ENCODE measurements at places on chromosomes 4 and X. TPM values are rescaled to one million over a fixed set of nuclear protein-coding genes. Genes with fewer than 3 reads are reported as not detected.

- DNase-seq, result no peak
Observed at GRCh38 chrX:118751950-118752783, 24.8 kb downstream of the IL13RA1 start.

Gene RRH
- 0.10 TPM for total RNA-seq

Gene FGFBP2
- not detected for total RNA-seq

DNA sequence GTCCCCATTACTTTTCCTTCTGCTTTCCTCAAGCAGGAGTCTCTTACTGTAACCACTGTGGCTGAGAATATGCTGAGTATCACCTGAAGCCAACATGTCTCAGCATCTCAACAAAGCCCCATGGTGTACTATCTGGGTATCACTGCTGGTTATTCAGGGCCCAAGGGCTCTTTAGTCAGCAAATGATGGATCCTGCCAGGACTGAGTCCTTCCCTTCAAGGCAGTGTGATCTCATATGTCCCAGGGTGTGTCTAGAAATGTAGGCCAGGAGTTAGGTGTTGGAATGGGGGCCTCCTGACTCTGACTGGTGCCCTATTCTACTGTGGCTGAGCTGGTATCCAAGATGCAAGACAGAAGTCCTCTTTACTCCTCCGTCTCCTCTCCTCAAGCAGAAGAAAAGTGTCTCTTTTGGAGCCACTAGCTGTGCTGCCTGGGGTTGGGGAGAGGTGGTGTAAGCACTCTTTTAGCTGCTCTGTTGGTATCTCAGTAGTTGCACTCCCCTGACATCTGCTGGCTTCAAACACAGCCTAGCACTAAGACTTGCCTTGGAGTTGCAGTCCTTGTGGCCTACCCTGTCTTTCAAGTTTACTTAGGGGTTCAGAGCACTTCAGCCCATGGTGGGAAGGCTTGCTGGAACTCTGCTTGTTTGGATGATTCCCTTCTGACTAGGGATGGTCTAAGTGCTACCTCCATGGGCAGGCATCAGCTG lies 28.6 kb downstream of the OCIAD2 start:
- peak; percentile 72 for DNase-seq

GRCh38 chr4:104942990-104943743 lies 203.5 kb upstream of the TET2 start:
- DNase-seq, result peak; percentile 79

- peak; percentile 9 for DNase-seq
Observed at GRCh38 chrX:51336584-51336983, 4.0 kb downstream of the NUDT10 start.

DNA sequence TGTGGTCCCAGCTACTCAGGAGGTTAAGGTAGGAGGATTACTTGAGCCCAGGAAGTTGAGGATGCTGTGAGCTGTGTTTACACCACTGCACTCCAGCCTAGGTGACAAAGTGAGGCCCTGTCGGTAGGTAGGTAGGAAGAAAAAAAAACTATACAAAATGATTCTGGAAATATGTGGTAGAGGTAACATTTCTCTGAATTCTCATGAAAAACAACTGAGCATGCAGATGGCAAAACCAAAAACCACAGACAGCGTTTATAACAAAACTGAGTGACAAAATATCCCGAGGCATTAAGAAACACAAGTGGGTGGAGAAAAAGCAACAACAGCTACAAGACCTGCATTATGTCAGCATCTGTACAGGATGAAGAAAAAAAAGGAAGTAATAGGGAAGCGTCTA lies 211.7 kb downstream of the DLG3 start:
- DNase-seq, result no peak

- no peak for DNase-seq
Observed at GRCh38 chrX:11597479-11597878, 68.2 kb downstream of the ARHGAP6 start.

Gene ENOX2
- total RNA-seq, result 14.9 TPM

- peak; percentile 40 for DNase-seq
Observed at GRCh38 chr4:74133786-74134499, 24.0 kb upstream of the MTHFD2L start.

- DNase-seq, result no peak
Observed at GRCh38 chrX:11609109-11609508, 56.6 kb downstream of the ARHGAP6 start.

Gene CXCL3
- 4.9 TPM for total RNA-seq

Gene MAGEA8
- total RNA-seq, result not detected

Gene ZNF280C
- 5.0 TPM for total RNA-seq

Gene LRP2BP
- 0.14 TPM for total RNA-seq

Gene PHOX2B
- total RNA-seq, result not detected

DNA sequence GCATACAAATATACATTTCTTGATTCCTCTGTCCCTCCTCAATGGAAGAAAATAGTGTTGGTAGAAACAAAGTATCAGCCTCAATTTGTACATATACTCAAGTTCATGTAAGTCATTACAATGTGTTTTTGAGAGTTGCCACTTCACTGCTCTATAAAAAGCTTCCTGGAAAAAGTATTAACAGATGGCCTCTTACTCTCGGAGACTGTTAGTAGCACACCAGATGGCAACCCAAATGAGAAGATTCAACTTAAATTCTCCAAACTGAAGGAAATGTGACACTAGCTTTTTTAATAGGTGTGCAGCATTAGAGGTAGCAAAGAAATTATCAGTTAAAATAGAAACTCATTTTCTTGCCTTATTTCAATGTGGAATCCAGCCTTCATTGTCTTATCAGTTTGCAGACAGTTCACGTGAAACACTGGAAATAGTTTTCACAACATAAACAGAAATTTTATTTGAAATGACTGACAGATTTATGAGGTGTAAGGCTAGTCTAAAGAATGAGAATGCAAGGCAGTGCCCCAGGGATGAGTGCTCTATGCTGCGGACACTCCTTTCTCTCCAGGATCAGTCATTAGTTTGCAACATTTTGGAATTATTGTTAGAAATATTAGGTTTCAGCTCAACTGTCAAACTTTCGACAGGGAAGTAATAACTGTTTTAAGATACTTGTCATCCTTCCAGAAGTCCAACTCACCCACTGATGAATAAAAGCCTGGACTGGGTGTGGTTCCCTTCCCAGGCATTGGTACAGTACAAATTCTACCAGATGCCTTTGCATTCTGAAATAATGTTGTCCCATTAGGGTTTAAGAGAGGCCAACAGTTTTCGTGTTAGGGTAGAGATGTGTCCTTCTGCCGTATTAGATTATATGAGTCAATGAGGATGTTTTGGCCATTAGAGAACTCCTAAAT lies 50.9 kb downstream of the IDS start:
- no peak for DNase-seq

GRCh38 chr4:103244251-103244650 lies 46.1 kb upstream of the CENPE start:
- peak; percentile 27 for DNase-seq

DNA sequence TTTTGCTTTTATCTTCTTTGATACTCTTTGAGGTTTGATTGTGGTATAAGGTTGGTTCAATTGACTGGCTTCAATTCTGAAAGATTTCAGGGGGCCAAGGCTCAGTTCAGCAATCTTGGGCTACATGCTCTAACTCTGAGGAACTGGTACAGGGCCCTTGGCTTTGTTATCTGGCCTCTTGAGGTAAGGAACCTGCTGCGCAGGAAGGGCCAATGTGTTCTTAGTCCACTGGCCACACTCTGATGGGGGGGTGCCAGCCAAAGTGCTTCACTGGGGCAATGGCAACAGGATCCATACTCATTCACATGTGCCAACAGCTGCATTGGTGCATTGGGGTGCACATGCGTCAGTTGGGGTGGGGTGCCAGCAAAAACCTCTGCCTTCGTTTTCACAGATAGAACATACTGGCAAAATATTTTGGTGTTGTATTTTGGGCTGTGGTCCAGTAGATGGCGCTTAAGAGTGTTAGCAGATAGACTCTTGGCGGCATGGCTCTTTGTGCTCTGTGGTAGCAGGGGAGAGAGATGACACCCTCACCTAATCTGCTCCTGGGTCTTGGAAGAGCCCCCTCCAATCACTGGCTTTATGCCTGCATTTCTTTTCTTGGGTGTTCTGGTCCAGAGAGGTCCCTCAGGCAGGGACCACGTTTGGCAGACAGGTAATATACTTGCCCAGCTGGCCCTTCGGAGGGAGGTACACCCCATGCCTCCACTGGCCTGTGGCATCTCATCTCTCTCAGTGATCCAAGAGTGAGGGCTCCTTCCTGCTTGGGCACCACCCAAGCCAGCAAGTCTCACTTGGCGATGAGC lies 42.9 kb downstream of the NDST3 start:
- DNase-seq, result peak; percentile 22

DNA sequence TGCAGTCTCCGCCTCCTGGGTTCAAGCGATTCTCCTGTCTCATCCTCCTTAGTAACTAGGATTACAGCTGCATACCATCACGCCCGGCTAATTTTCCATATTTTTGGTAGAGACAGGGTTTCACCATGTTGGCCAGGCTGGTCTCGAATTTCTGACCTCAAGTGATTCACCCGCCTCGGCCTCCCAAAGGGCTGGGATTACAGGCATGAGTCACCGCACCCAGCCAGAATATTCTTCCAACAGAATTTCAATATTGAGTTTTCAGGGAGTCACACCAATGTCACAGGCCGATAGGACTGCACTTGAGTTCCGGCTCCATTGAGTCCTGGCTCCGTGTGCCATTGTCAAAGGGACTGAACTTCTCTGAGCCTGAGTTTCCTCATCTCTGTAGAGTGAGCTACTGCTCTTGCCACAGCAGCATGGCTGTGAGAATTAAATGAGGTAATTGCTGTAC lies 82.9 kb downstream of the CLCN4 start:
- peak; percentile 45 for DNase-seq

DNA sequence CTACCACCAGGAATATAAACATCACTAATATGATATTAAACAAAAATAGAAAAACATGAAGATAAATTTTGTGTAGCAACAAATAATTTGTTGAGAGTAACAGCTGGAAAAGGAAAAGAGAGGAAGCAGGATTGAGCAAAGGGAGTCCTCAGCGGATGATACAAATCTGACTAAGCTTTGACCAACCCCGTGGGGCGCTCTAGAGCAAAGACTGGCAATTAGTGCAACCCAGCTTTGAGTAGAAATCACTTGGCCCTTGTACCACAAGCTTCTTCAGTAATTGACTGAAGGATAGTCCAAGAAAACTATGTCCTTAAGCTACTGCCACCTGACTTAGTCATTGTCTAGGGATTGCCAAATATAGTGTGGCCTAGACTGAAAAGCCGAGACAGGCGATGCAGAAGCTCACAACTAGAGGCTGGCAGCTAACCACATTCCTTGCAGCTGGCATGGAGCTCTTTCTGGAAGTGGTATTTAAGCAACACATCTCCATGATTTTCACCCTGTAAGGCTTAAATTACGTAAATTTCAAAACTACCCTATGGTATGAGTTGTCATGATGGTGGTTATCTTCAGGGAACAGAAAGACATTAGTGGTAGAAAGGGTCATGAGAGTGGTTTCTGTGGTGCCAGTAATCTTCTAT lies 396.0 kb downstream of the PDGFC start:
- DNase-seq, result no peak

Gene GPM6B
- total RNA-seq, result 0.17 TPM

Gene NPY2R
- total RNA-seq, result not detected

Gene MAGEA11
- total RNA-seq, result not detected

Gene JAKMIP1
- not detected for total RNA-seq

Gene CXorf49
- not detected for total RNA-seq

DNA sequence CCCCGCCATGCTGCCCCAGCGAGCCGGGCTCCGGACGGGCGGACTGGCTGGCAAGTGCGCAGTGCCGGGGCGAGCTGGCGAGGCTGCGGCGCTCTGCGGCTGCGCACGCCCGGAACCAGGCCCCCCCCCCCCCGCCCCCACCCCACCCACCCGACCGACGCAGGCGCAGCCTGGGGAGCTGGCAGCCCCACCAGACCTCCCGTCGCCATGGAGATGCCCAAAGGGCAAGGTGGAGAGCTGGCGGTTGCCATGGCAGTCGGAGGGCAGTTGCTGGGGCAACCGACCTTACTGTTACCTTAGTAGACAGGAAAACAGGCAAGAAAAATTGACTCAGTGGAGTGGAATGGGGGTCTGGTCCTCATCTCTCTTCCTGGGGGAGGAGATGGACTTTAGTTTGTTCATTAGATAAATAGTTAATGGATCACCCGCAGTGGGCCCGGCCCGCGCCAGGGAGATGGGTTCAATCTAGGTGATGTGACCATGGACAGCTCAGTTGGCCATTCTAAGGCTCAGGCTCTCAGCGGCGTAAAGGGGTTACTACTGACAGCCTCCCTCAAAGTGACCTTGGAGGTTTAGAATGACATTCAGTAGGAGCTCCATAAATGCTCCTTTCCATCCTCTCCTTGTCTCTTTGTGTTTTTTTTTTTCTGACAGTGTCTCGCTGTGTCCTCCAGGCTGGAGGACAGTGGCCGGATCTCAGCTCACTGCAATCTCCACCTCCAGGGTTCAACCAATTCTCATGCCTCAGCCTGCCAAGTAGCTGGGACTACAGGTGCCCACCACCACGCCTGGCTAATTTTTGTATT lies at the start of gene PCSK1N:
TSS of gene PCSK1N (minus strand) at position 87 of the 806 bp plus-strand sequence. CDS start at position 9, 78 bp downstream.
- peak; percentile 5 for DNase-seq

DNA sequence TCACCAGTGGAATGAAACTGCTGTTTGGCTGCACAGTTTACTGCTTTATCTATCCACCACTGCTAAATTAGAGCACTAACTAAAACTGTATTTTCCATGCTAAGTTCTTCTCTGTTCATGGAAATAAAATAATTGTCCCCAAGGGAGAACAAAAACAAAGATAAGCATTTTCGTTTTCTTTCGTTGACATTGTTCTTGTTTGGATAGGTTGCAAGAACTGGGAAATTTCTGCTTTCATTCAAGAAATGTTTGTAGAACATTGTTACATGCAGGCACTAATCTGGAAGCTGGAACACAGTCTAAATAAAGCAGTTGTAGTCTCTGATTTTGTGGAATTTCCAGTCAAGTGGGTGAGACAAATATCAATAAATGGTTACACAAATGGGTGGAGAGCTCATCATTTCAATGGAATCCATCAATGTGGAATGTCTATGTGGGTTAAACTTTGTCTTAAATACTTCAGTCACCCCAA lies 5.8 kb upstream of the CXCL8 start:
- DNase-seq, result no peak

Gene TLR1
- 0.21 TPM for total RNA-seq

GRCh38 chr4:151745481-151746231 lies 15.2 kb downstream of the GATB start:
- DNase-seq, result no peak

Gene MAGEE2
- total RNA-seq, result not detected

Gene KIT
- total RNA-seq, result not detected

DNA sequence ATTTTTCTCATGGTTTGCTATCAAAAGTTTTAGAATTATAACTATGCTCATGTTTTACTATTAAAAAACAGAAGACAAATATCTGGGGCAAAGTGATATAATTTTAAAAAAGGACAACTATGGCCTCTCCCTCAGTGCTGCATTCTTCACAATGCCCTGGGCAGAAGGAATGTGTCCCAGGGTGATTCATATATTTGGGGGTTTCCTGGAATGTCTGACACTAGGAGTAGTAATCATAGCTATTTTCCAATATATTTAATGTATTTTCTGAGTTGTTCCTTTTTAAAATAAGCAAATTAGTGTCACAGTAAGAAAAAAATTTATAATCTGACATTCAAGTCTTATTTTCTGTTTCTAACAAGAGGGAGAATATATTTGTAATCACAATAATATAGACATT lies 281.7 kb downstream of the UNC5C start:
- peak; percentile 36 for DNase-seq

DNA sequence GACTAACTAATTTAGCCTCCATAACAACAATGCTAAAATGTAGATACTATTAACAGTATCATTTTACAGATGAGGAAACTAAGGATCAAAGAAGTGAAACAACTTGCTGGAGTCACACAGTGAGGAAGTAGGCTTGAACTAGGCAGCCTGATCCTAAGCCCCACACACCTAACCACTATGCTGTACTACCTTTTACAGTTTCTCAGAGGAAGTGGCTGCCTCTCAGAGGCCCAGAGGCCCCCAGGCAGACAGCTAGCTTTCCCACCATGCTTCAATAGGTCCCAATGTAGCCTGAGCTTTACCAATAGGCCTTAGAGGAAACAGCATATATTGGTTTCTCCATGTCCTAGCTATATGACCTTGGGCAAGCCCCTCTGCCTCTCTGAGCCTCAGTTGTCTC lies 69.4 kb upstream of the PJA1 start:
- DNase-seq, result no peak
